ENCODE measurements at places on chromosomes 2 and 18.
A peak's percentile ranks its signal among the peaks of the same experiment; 100 is the strongest.

DNA sequence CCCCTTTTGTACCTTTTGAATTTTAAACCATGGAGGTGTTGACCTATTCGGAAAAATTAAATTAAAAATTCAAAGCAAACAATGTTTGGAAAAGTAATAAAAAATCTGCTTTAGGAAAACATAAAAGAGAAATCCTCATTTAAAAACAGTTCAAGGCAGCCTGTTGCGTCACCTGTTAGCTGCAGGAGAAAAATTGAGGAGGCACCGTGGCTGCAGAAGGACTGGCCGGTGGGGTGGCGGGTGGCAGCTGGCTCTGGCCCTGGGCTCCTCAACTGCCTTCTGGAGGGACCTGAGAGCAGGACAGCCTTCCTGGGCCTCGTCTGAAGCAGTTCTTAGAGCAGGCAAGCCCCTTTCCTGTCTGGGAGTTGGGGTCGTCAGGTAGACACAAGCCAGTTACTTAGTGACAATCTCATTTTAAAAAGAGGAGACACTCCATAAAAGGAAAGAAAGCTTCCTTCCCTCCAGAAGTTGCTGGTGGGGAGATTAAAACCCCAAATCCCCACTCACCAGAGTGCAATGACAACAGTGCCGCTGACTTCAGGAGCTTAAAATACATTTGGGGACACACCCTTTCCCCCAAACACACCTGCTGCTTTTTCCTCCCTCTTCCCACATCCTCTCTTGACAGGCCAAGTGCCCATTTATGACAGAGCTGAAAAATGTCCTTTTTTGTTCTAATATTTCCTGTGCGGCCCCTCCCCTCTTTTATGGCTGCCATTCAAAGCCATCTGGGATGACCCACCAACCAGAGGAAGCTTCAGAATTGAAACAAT lies 9.7 kb downstream of the ZBTB7C start:
- no peak for DNase-seq

GRCh38 chr2:72897785-72898584 lies 10.8 kb downstream of the SPR start:
- no peak for DNase-seq

- no peak for DNase-seq
These were observed 144.8 kb downstream of the LDLRAD4 start for GRCh38 chr18:13363359-13363758.

DNA sequence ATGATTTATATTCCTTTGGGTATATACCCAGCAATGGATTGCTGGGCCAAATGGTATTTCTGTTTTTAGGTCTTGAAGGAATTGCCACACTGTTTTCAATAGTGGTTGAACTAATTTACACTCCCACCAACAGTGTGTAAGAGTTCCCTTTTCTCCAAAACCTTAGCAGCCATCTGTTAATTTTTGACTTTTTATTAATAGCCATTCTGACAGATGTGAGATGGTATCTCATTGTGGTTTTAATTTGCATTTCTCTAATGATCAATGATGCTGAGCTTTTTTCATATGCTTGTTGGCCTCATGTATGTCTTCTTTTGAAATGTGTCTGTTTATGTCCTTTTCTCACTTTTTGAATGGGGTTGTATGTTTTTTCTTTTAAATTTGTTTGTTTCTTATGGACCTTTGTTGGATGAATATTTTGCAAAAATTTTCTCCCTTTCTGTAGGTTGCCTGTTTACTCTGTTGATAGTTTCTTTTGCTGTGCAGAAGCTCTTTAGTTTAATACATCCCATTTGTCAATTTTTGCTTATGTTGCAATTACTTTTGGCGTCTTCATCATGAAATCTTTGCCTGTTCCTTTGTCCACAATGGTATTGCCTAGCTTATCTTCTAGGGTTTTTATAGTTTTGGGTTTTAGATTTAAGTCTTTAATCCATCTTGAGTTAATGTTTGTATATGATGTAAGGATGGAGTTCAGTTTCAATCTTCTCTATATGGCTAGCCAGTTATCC lies 119.7 kb upstream of the XIRP2 start:
- no peak for DNase-seq

- no peak for DNase-seq
These were observed 177.2 kb downstream of the THADA start for GRCh38 chr2:43418680-43419079.

GRCh38 chr2:216171011-216171410 lies 61.9 kb downstream of the XRCC5 start:
- DNase-seq = no peak

DNA sequence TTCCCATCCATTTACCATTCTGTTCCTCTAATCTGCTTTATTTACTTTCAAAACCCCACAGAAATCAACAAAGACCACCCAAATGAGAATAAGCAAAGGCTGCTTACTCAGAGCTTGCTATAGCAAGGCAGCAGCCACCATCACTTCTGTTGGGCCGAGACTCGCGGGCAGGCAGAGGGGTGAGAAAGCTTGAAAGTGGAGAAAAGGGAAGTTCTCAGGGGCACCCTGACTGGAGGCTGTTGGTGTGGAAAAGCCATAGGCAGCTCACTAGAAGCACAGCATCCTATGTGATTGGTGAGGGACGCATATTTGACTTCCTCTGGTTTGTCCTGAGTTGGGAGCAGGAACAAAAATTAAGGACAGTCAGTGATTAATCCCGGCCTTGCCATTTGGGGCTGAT lies 269.7 kb upstream of the THSD7B start:
- DNase-seq = no peak

GRCh38 chr2:181104512-181105115 lies 124.2 kb downstream of the UBE2E3 start:
- DNase-seq = peak; percentile 74

GRCh38 chr18:5294113-5294456 lies 1.4 kb downstream of the ZBTB14 start:
- DNase-seq = peak; percentile 41

- DNase-seq = no peak
These were observed 83.6 kb upstream of the CYP1B1 start for GRCh38 chr2:38159597-38159996.

GRCh38 chr2:160096409-160096808 lies 34.0 kb upstream of the PLA2R1 start:
- DNase-seq = peak; percentile 43

DNA sequence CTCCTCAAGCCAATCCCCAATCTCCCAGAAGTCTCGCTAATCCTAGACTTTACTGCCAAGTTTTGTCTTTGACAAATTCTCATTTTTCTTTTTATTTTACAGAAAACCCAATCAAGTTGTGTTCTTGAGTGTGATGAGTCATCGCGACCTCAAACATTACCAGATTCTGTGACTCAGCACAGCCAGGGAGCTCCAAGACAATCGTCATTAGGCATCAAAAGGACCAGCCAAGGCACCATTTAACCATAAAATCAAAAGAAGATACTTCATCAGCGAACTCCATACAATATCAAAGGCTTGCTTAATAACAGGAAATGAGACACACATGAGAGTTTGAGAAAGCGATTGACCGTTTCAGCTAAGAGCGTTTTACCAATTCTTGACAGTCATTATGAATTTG lies 146.2 kb upstream of the AGAP1 start:
- DNase-seq = peak; percentile 98

- no peak for DNase-seq
These were observed 154.4 kb upstream of the CREB1 start for GRCh38 chr2:207375207-207375875.

- no peak for DNase-seq
These were observed 821.1 kb downstream of the TRIB2 start for GRCh38 chr2:13537771-13538349.

DNA sequence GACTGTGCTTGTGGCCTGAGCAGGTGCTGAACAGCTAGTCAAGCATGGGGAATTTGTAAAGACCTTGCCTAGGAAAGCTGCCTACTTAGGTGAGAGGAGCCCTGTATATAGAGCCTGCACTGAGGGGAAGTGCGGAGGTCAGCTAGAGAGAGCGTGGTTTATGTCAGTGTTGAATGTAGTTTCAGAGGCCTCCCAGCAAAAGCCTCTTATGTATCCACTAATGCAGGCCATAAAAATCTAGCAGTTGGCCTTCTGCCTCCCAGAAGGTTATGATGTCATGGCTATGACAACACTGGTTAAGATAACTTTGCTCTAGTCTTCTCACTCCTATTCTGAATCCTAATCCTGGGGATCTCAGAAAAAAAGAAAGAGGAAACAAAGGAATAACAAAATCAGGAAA lies 88.9 kb downstream of the ASXL3 start:
- no peak for DNase-seq

GRCh38 chr2:118667964-118668363 lies 179.5 kb downstream of the EN1 start:
- peak; percentile 95 for DNase-seq

DNA sequence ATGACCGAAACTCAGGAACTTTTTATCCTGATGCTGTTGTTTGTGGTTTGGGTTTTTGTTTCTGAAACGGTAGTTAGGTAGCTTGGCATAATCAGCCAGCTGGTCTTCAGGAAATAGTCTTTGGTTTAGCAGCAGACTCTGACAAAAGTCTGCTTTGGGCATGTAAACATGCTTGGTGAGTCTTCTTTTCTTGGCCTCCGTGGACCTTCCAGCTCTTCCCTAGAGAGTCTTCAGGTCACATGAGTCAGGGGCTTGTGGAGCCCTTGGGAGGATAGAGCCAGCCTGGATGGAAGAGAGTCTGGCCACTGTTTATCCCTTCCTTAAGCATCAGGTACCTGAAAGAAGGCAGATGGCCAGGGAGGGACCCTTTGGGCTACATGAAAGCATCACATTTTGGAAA lies 154.5 kb downstream of the MGAT5 start:
- peak; percentile 74 for DNase-seq

- no peak for DNase-seq
These were observed 203.0 kb downstream of the TNS1 start for GRCh38 chr2:217799563-217800432.

DNA sequence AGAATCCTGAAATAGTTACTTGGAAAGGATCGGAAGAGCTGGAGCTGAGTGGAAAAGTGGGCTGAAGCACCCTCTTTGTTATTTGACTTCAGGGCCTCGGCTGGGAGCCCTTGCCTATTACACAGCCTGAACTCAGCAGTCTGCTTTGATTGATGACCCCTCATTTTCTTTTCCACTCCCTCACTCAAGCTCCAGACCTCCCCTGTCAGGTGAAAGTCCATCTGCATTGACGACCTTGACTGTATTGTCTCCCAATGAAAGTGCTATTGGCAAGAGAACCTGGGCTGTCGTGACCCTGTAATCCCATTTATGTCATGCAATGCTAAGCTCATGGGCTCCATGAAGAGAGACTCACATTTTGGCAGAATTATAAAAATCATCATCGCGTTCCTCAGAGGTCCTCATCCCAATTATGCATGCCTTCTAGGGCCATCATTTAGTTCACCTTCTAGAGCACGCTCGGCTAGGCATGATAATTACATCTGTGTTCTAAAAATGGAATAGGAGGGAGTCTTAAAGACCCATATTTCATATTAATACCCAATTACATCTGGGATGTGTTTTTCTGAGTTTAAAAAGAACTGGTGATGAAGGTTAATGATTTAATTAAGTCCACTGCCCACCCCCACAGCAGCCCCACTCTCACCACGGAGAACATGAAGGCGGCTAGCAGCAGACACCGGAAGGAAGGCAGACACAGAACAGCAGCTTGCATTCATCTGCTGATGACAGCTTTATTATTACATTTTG lies 472.5 kb downstream of the PID1 start:
- no peak for DNase-seq

DNA sequence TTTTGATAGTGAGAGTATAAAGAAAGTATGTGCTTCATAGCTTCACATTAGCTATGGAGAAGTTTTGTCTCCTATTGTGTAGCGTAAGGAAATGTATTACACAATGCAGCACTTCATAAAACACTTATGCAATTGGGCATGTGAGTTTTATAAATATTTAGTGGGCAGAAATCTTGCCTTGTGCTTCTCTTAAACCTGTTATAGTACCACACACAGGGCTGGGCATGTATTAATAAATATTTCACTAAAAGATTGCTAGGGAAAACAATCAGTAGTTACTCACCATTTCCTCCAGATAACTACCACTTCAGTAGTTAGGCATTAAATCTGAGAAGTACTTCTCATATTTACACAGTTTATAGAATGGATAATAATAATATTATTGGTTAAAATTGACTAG lies 1080.8 kb upstream of the PIK3C3 start:
- peak; percentile 58 for DNase-seq

DNA sequence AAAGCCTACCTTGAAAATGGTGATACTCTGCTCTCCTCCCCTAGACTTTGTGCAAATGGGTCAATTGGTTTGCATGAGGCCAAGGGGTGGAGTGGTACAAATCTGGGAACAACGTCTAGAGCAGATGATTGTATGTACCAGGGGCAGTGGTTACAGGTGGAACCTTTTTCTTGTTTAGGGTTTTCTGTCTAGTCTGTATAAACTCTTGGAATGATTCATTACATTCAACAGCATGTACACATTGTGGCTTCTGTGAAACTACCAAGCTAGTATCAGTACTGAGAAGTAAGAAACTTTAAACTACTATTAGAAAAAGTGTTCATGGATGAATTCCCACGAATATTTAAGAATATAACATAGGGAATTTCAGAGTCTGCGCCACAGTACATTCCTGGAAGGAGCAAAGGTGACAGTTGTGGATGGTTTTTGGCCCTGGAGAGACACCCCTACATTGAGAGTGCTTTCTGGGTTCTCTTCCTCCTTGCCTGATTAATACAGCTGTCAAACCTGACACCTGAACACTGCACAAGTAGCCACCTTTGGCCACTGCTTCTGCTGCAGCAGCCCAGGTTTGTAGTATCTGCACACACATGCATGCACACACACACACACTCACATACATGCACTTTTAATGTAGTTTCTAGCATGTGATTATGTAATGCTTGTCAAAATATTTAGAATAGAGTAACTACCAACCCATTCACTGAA lies 30.0 kb downstream of the CFAP221 start:
- DNase-seq = no peak

DNA sequence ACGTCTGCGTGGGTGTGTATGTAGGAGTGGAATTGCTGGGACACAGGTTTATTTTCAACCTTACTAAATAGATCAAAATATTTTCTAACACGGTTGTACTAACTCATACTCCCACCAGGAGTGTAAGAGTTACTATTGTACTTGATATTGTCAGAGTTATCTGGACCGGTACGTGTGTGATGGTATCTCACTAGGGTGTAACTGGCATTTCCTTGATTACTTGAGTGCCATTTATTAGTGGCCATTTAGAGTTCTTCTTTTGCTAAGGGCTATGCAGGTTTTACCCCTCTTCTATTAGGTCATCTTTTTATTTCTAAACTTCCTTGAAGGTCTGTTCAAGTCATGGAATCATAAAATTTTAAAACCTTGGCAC lies 33.5 kb downstream of the CENPO start:
- no peak for DNase-seq

Measured in GM23248 (cell line).